ENCODE measurements at places on chromosomes 16 and 17.

GRCh38 chr16:67234180-67234597, 7.3 kb downstream of the TMEM208 start:
- no peak for DNase-seq

GRCh38 chr16:739560-740458, 988 bp downstream of the CIAO3 start:
- no peak for DNase-seq

DNA sequence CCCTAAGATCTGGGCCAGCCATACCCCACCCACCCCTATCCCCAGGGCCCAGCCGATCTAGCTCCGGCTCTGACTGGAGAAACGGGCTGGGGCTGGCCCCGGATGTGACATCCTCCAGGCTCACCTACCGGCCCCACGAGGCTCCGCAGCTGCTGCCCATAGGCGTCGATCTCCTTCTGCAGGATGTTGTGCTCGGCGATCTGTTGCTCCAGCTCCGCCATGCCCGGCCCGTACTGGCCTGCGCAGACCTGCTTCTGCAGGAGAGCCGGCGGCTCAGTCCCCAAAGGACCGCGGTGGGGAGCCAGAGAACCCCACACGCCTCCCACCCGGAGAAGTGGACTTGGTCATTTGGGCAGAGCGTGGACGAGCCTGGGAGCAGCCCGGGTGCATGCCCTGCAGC, 4.8 kb downstream of the EVPL start:
- DNase-seq, result no peak

DNA sequence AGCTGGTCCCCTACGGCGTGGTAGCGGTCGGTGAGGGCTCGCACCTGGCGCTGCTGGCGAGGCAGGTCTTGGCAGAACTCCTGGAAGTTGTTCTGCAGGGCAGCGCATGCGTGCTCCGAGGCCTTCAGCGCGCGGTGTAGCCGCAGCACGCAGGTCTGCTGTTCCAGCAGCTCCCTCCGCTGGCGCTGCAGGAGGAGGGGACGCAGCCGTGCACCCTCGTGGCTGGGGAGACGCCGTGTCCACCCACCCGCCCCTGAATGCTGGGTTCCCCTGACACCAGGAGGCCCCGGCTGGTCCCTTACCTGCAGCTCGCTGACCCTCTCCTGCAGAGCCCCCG, 12.2 kb downstream of the EVPL start:
- no peak for DNase-seq

DNA sequence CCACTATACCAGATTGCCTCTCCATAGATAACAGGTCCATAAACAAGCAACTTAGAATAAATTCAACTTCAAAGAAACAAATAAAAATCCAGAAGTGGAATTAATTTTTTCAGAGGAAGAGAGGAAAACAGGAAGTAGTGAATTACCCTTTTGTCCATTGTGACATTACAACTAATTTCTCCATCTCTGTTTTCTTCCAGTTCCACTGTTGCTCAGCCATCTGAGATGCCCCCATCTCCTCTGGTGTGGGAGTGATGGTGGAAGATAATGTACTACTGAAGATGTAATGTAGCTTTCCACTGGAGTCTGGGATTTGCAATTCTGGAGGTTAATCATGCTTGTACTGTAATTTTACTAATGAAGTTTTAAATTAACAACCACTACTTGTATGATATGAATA, 124.6 kb upstream of the TMEM97 start:
- DNase-seq, result no peak

- no peak for DNase-seq
Observed at GRCh38 chr17:41967141-41967920, 736 bp downstream of the CNP start.

DNA sequence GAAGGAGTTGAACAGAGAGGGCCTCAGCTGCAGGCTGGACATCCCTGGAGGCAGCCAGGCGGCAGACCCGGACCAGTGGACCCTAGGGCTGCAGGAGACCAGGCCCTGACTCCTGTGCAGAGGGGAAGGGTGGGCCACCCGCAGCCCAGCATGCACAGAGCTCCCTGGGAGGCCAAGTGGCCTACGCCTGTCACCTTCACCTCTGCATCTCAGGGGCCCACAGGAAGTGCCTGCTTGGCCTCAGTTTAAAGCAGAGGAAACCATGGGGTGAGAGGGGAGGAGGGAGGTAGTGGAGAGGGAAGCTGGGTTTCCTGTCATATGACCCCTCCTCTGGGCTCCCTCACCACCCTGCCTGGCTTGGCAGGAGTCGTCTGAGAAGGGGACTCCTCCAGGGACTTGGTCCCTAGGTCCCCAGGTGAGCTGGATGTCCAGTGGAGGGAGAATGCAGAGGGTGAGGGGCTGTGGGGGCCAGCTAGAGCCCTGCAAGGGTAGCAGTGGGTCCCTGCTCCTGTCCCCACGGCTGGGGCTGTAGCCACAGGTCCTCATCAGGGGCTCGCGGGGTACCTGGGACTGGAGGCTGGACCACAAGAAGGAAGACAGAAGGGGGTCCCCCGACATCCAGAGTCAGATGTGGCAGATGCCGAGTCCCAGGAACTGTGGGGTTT, at the start of gene TMC8:
TSS of gene TMC8 (plus strand) at position 335 of the 665 bp plus-strand sequence. CDS start 818 bp downstream, outside the sequence.
- DNase-seq, result no peak

DNA sequence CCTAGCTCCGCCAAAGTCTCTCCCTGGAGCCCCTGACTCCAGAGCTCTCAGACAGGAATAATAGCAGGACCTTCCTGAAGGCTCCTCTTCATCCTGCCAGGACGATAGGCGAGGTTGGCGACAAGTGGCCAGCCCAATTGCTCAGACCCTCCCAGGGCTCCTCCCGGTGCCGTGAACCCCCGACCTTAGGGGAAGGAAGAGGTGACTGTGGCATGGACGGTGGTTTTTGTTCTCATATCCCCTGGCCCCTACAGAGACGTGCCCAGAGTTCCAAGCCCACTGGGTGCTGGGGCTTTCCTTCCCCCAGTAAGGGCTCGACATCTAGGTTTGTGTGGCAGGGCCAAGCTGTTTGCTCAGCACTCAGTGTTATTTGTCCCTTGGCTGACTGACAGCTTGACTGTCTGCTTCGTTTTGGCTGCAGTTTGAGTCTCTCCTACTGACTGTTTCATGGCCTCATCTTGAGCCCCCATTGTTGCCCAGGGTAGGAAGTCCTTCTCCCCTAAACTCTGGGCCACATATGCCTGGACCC, 4.6 kb upstream of the ADCY7 start:
- no peak for DNase-seq

Data from HFFc6 (cell line).